ENCODE measurements at places on chromosomes 7 and 10. TPM values are rescaled to one million over a fixed set of nuclear protein-coding genes. Genes with fewer than 3 reads are reported as not detected.

PPP1R3C gene
- 139 TPM for total RNA-seq

LIPK gene
- not detected for total RNA-seq

LRGUK gene
- total RNA-seq = 0.36 TPM

ARMC3 gene
- total RNA-seq = not detected

CLDN3 gene
- total RNA-seq = not detected

VWA2 gene
- 0.16 TPM for total RNA-seq

CFTR gene
- total RNA-seq = under 0.01 TPM

Data from hair follicle dermal papilla cell (primary cell).